ENCODE measurements at places on chromosomes 6 and 20.

DNA sequence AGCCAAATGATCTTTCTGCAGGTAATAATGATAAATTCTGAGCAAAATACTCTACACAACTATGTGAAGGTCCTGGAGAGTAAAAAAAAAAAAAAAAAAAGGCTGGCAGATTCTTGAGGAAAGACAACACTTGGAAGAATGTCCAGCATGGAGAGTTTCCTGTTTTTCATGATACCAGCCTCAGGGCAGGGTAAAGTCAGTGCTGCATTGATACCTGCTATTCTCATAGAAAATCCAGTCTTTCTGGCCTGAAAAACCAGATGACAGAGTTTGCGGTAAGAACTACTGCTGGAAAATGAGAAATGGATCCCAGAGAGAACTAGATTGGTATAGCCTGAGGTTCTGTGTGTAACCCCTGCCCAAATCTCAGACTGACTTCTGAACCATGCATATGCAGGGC is 89.1 kb downstream of the AFG1L start:
- DNase-seq, result no peak

GRCh38 chr20:57395111-57395966 is 4.1 kb downstream of the RBM38 start:
- peak; percentile 90 for DNase-seq

GRCh38 chr6:18115356-18115755 is 7.1 kb downstream of the NHLRC1 start:
- no peak for DNase-seq

DNA sequence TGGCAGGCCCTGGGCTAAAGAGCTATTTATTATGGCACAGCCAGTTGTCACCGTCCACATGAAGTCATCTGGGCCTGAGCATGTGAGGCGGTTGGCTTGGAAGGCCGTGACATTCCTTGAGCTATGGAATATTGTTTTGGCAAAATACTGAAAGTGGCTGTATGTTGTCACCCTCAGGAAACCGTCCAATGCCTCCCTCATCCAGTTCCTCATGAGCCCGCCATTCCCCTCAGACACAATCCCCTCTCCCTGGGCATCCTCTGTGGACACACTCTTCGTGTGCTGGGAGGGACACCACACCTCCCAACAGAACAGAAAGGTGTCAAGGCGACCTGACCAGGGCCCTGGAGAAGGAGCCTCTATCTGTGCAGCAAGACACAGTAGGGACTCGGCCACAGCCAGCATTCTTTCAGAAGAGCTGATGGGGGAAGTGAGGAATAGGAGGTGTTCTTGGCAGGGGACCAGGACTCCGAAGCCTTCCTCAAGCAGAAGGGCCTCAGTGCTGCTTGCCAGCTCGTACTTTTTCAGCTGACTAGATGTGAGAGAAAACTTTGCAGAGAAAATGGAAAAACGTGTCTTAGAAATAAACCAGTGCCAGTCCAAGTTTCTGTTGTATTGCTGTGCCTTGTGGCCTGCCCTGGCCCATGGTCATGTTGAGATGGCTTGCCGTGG is 120.5 kb downstream of the SOD2 start:
- DNase-seq, result no peak

DNA sequence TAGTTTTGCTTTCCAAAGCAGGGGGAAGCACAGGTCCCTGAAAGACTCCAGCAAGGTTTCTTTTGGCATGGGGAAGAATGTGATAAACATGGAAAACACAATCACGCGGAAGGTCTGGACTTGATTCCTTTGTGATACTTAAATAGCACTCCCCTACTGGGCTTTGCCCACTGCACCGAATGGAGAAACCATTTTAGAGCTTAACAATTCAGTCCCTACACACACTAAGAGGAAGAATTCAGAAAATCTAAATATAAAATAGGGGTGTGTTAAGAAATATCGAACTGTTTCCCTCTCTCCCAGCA is 71.4 kb upstream of the NHSL1 start:
- DNase-seq, result no peak

GRCh38 chr20:19211252-19211651 is 1.2 kb upstream of the SLC24A3 start:
- no peak for DNase-seq

GRCh38 chr6:84193114-84193708 is 34.2 kb downstream of the CEP162 start:
- no peak for DNase-seq

DNA sequence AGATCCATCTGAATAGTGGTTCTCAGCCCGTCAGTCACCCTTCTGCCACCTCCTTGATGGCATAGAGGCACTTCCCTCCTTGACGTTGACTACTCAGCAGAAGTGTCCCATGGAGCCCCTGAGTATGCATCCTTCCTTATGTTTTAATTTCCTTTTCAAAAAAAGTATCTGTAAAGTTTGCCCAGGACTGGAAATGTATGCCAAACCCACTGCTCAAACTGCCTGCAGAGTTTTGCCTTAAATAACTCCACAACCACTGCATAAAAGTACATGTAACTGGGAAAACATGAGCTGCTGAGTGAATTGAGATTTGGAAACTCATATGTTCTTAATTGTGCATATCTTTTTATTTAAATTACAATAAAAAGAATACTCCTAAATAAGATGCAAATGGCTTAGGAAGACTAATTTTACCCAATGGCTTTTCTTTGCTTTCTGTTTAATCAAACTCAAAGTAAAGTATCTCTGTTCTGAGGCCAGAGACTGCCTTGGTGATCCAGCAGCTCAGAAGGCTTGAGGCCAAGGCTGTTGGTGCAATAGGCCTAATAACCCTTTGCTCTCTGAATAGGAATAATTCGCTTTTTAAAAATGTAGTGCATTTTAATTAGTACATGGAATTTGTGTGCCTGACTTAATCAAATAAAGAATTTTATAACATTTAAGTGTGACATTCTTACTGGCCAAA is 90.4 kb downstream of the FNDC1 start:
- DNase-seq, result no peak

- peak; percentile 18 for DNase-seq
Observed at GRCh38 chr6:97394160-97394748, 111.2 kb upstream of the MMS22L start.

DNA sequence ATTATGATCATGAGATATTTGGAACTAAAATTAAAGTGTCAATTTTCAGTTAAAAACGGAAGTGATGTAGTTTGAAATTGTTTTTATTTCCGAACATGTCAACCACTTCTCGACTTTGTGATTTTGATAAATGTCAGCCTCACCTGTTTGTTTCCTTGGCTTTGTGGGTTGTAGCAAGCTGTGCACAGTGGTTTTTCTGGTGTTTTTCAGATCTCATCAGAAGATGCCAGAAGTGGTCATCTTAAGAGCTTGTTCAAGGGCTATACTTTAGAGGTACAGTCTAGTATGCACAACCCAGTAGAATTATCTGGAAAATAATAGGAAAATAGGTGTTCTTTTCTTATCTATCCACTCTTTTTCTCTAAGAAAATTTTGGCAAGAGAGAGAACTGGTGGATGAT is 134.0 kb downstream of the GRIK2 start:
- DNase-seq, result no peak

DNA sequence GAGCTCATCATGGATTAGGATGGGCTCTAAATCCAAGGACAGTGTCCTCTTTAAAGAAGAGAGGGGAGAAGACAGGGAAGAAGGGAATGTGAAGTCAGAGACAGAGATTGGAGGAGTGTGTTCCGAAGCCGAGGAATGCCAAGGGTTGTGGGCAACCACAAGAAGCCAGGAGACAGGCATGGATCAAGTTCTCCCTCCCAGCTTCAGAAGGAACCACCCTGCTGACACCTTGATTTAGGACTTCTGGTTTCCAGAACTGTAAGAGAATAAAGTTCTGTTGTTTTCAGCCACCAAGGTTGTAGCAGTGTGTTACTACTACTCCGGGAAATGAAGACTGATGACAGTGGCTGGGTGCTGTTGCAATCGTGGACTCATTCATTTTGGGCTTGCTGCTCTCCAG is 120.1 kb downstream of the RPS12 start:
- DNase-seq, result no peak

DNA sequence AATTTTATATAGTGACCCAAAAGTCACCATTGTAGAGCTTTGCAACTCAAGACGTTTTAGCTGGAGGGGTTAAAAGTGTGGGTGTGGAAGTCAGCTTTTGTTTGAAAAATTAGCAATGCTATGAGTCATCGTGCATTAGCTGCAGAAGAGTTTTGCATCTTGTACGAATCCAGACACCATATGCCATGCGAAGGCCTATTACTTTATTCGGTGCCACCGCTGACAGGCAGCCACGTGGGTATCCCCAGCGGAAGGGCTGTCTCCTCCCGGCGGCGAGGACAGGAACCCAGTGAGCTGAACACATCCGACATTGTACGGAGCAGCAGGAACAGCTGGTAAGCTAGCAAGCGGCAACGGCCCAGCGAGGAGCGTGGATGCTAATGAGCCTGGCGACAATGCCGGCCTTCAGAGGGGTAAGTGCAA is 84.4 kb downstream of the INSM1 start:
- DNase-seq, result peak; percentile 79

GRCh38 chr20:20492521-20493332 is 124.8 kb downstream of the INSM1 start:
- DNase-seq, result peak; percentile 55

DNA sequence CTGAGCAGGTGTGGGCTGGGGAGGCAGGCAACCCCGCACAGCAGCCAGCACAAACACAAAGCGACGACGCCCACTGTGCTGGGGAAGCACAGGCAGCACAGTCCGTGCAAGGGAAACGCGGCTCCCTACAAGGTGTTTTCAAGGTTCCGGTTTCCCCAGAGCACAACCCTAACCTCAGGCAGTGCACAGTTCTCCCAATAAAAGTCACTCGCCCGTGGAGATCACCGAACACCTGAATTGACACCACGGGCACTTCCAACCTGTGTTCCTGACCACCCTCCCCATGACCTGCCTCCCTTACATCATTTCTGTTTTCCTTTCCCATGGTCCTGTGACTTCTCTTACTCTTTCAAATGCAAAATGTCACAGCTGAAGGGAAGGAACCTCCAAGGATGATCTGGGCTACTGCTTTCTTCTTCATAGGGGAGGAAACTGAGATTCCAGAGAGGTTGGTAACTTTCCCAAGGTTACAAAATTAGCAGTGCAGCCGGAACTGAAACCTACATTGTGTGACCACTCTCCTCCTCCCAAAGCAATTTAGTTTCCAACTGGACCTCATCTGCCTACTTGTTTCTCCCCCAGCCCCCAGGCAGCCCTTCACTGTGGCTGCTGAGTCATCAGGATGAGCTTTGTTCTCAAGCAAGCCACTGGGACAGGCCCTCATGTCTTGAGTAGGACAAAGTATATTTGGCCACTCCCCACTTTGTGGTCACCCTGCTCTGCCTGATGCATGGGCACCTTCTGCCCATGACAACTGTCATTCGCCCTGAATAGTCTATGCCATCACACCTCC is 125.3 kb downstream of the ATXN1 start:
- DNase-seq, result no peak

DNA sequence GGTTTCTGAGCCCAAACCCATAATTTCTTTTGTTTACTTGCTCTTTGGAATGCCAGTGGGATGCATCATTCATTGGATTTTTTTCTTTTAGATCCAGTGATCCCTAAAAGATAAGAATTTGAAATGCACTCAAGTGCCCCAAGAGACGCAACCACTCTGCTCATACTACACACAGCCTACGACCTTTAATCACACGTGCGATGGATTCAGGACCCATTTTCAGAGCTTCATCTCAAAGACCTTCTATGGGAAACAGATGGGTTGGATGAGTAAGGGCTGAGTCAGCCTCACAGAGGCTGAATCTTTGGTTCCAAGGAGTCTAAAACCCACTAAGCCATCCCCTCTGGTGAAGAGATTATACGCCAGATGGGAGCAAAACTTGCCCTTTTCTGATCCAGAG is 265.5 kb upstream of the EXOC2 start:
- DNase-seq, result no peak

GRCh38 chr6:13419422-13420195 is 67.8 kb downstream of the GFOD1 start:
- no peak for DNase-seq

DNA sequence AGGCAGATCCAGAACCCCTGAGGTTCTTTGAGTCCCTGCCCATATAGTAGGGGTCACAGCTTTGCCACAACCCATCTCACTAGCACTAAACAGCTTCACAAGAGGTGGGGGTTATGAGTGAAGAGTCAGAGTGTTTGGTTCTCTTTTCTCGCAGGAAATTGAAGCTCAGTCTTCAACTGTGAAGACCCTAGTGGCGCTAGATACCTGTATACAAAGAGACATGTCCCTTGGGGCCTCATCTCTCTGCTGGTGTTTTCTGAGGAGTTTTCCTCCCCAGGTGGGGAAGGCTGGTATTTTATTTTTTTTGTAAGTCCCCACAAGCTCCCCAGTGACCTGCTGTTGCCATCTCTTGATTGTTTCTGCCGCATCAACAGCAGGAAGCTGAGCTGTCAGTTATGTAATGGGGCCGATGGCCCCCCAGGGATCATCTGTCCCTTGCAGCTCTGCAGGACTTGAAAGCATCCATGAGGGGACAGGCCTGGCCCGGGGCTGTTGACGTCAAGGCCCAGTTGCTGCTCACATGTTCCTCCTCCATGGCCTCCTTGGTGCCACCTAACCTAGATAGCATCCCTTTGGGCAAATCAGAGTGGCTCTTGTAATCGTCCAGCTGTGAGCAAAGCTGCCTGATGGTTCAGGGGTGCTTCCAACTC is 23.1 kb downstream of the STK35 start:
- DNase-seq, result no peak

DNA sequence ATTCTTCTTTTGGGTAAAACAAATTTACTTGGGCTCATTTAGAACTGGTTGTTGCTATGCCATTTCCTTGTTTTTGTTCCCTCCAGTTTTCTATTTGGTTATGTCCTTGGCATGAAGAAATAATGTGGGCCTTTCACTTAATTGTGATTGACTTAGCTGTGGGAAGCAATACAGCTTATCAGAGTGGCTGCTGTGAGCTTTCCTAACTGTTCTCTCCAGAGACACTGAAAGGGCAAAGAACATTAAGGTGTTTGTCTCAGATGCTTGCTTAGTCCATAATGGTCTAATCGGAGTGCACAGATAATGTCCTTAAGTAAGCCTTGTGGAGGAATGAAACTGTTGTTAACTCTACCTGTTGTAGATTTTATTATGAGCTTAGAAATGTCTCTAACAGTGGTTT is 56.6 kb downstream of the SH3BGRL2 start:
- no peak for DNase-seq

DNA sequence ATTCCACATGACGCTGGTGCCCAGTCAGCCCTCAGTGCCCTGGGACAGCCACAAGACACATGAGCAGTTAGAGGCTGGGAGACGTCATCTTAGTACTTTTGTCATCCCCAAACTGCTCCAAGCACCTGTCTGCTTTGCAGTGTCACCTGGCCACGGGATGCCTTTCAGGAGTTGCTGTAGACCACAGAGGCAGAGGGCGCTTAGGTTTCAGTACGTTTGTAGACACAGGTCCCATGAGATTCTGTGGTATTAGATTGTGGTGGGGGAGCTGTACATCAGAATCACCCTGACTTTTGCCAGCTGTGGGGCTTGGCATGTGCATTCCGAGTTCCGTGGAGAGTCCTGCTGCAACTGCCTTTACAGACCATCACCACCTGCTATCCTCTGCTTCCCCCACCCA is 16.7 kb downstream of the MAVS start:
- no peak for DNase-seq
